Stimulated activated CD8-positive, alpha-beta memory T cell treated with anti-CD3 and anti-CD28 coated beads, Interleukin-15, amount 100 ng/mL, for 1 hour (primary cell): ENCODE measurements at places on chromosomes 2 and 18.

- no peak for DNase-seq
Observed at GRCh38 chr2:69089998-69090397, 77.0 kb downstream of the ANTXR1 start.

- no peak for DNase-seq
Observed at GRCh38 chr2:228503731-228504130, 322.2 kb upstream of the SPHKAP start.

DNA sequence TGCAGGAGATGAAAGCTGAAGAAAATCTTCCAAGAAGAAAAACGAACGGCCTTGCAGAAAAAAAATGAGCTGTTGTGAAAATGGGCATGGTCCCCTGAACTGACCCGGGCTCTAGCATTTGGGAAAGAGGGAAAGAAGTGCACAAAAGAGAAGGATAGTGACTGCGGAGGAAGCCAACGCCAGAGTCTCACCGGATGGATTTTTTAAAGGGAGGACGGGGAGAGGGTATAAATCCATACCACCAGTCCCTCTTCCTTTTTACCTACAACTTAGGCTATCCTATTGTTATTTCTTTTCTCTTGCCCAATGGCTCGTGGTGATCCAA lies 601 bp downstream of the WDR35 start:
- no peak for DNase-seq

DNA sequence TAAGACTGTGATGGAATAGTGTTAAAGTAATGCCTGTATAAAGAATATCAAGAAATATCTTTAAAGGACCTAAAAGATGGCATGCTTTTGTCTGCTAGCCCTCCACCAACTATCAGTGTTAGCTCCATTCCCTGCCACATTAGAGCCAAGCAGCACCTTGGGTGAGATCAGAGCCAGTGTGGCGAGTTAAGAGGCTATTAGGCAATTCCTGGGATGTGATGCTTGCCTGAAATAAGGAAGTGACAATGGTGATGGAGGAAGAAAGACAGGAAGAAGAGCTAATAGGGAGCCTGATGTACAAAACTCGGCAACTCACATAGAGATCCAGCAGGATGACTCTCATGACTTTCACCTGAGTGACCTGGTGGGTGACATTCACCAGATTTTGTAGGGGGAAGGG lies 143.5 kb downstream of the ZEB2 start:
- no peak for DNase-seq

- no peak for DNase-seq
Observed at GRCh38 chr18:48030616-48031480, 100.4 kb upstream of the SMAD2 start.

GRCh38 chr2:220068846-220069245 lies 441.4 kb downstream of the SLC4A3 start:
- no peak for DNase-seq

DNA sequence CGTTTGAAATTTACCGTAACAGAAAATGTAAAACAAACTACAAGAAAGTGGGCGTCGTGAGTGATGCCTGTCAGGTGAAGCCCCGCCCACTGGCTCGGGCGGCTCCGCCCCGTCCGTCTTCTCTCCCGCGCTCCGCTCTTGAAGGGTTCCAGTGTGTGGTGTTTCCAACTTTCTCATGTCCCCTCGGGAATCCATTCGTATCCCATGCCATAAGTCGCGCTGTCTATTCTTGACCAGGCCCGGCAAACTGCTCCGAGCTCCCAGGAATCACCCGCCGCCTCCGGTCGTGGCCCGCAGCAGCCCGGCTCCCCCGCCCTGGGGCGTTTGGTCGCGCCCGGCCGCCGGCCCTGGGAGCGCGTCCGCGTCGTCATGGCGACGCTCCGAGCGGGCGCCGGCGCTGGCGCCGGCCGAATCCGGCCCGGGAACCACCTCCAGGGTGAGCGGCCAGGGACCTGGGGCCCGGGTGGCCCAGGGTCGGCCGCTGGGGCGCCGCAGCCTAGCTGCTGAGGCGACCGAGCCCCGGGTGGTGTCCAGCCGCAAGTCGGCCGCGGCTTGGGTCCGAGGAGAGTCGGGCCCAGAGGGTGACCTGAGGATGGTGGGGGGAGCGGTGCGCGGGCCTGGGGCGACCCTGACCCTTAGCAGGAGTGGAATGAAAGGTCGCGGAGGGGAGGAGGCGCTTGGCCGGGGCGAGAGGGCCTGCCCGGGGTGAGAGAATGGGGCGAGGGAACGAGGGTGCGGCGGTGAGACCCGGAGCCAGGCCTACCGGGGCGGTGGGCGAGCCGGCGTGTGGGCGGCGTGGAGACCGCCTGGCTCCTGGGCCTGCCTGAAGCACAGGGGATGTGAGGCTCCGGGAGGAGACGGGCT lies at the start of gene CFAP221:
CFAP221 (plus strand) TSS at position 375 of the 864 bp plus-strand sequence. CDS start 1,683 bp downstream, outside the sequence.
- no peak for DNase-seq

DNA sequence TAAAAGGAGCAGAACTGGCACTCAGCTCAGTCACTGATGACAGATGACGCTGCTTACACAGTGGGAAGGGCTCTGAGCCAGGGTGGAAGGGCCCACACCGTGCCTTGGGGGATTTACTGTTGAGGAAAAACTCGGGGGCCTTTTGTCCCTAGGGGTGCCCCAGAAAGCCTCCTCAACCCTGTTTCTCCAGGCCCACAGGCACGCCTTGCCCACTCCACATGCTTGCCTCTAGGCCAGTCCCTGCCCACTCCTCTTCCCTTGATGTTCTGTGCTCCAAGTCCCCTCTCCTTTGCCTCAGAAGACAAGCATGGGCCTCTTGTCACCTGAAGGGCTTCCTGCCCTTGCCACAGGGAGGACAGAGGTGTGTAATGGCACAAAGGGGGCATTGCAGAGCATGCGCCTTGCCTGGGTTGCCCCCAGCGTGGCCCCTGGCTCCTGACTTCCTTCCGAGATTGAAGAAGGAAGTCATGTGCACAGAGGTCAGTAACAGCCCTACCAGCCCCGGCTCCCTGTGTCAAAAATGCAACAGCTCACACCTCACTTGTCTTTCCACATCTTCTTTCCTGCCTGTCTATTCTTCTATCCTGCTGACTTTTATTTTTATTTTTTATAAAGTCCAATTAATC lies 65.1 kb downstream of the LIPG start:
- no peak for DNase-seq

GRCh38 chr2:135822855-135823254 lies 14.1 kb downstream of the LCT start:
- no peak for DNase-seq

DNA sequence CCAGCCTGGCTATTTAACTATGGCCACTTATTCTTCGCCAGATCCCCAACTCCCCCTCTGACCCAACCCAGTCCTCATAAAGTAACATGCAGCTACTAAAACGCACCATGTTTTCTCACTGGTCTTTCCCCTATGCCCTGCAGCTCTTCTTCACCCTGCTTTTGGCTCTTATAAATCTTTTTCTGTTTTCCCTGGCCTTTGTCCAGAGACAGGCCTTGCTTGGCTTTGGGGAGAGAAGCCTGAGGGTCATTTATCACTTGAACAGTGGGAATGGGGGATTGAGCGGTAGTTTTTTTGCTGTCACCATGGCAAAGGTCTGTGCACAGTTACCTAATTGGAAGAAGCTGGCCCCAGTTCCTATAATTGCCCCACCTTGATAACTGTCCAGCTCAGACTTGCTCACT lies 202.9 kb upstream of the NT5C1B start:
- DNase-seq = no peak

- DNase-seq = no peak
Observed at GRCh38 chr2:239461291-239462190, 60.7 kb upstream of the HDAC4 start.
